ENCODE measurements at places on chromosomes 5 and 9. TPM values are rescaled to one million over a fixed set of nuclear protein-coding genes. Genes with fewer than 3 reads are reported as not detected.
A peak's percentile ranks its signal among the peaks of the same experiment; 100 is the strongest.

MYMK gene
- total RNA-seq: not detected

SPAG8 gene
- total RNA-seq: 0.89 TPM

DOK3 gene
- total RNA-seq: 5.8 TPM

DNA sequence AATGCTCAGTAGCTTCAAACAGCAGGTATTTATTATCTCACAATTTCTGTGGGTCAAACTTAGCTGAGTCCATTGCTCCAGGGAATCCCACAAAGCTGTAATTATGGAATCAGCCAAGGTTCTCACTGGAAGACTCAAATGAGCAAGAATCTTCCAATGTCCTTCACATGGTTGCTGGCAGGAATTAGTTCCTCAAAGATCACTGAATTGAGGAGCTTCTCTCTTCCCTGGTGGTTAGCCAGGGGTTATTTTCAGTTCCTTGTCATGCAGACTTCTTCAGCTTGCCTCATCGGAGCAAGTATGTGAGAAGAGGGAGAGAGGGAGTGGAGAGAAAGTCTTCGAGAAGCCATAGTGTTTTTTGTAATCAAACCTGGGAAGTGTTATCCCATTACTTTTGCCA lies 2331.9 kb downstream of the MAT2B start:
- no peak overlapping the region for H3K4me3 ChIP-seq
- peaks cover 1% of the 10 kb centered on the region for H3K4me1 ChIP-seq
- H3K36me3 ChIP-seq: peaks cover 1% of the 10 kb centered on the region
- H3K27ac ChIP-seq: no peak overlapping the region
- no peak for DNase-seq
- H3K27me3 ChIP-seq: no peaks in the 10 kb centered on the region

GRCh38 chr5:79585116-79585515 lies 27.1 kb upstream of the TENT2 start:
- no peaks in the 10 kb centered on the region for H3K27me3 ChIP-seq
- no peak overlapping the region for H3K4me3 ChIP-seq
- DNase-seq: no peak
- H3K36me3 ChIP-seq: no peaks in the 10 kb centered on the region

GRCh38 chr5:169935762-169936161 lies 44.5 kb downstream of the INSYN2B start:
- no peak overlapping the region for H3K4me3 ChIP-seq
- H3K27me3 ChIP-seq: peaks cover 59% of the 10 kb centered on the region
- no peak overlapping the region for H3K27ac ChIP-seq

- H3K4me3 ChIP-seq: no peak overlapping the region
- DNase-seq: no peak
- H3K4me1 ChIP-seq: no peaks in the 10 kb centered on the region
- no peaks in the 10 kb centered on the region for H3K36me3 ChIP-seq
- H3K27me3 ChIP-seq: peaks cover 12% of the 10 kb centered on the region
Observed at GRCh38 chr5:6840136-6840793, 127.0 kb downstream of the TENT4A start.

BHMT gene
- total RNA-seq: not detected

- H3K27me3 ChIP-seq: peaks cover 12% of the 10 kb centered on the region
- H3K36me3 ChIP-seq: no peaks in the 10 kb centered on the region
- DNase-seq: no peak
- H3K4me3 ChIP-seq: no peak overlapping the region
- H3K4me1 ChIP-seq: peaks cover 9% of the 10 kb centered on the region
- no peak overlapping the region for H3K27ac ChIP-seq
Observed at GRCh38 chr5:174234388-174234787, 188.9 kb downstream of the NSG2 start.

DNA sequence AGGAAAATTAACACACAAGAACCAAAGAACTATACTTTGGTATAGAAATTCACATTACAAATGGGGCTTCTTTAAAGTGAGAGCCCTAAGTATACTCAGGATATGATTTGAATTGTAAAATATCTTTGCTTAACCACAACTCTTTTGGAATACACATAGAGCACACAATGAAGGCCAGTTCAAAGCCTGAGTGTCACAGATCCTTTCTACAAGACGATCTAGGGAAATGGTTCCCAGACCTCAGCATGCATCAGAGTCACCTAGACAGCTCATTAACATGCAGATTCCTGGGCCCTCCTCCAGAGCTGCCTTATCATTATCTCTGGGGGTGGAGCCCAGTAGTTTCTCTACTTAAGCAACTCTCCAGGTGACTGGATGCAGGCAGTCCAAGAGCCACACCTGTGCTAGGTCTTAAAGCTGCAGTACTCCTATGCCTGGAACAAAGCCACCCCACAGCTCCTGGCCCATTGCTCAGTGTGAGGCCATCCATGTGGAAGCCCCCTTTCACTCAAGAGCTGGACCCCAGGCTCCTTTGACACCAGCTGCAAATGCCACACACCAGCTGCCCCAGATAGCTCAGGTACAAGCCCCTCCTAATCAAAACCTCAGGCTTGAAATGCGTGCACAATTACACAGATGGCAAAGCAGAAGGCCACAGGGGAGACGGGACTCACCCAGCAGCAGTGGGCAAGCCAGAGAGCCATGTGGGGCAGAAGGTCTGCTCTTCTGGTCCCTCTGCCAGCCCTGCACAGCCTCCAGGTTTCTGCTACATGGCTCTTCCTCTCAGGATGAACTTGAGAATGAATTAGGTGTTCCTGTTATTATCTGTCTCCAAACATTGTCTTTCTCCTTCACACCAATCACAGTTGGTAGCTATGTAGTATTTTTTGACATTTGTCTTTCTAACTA lies 106.1 kb downstream of the SH3TC2 start:
- H3K4me1 ChIP-seq: peaks cover 6% of the 10 kb centered on the region
- H3K36me3 ChIP-seq: no peaks in the 10 kb centered on the region
- H3K27ac ChIP-seq: no peak overlapping the region

GRCh38 chr9:33923998-33924701 lies 107.2 kb downstream of the UBE2R2 start:
- H3K4me1 ChIP-seq: no peaks in the 10 kb centered on the region
- peaks cover 19% of the 10 kb centered on the region for H3K36me3 ChIP-seq
- H3K27ac ChIP-seq: no peak overlapping the region
- H3K4me3 ChIP-seq: no peak overlapping the region
- H3K27me3 ChIP-seq: no peaks in the 10 kb centered on the region

FBLL1 gene
- 0.95 TPM for total RNA-seq

- H3K27ac ChIP-seq: no peak overlapping the region
- peaks cover 9% of the 10 kb centered on the region for H3K4me1 ChIP-seq
- DNase-seq: no peak
- no peaks in the 10 kb centered on the region for H3K27me3 ChIP-seq
- no peaks in the 10 kb centered on the region for H3K36me3 ChIP-seq
Observed at GRCh38 chr9:98215271-98215670, 22.8 kb upstream of the CORO2A start.

SPINK13 gene
- not detected for total RNA-seq

DNA sequence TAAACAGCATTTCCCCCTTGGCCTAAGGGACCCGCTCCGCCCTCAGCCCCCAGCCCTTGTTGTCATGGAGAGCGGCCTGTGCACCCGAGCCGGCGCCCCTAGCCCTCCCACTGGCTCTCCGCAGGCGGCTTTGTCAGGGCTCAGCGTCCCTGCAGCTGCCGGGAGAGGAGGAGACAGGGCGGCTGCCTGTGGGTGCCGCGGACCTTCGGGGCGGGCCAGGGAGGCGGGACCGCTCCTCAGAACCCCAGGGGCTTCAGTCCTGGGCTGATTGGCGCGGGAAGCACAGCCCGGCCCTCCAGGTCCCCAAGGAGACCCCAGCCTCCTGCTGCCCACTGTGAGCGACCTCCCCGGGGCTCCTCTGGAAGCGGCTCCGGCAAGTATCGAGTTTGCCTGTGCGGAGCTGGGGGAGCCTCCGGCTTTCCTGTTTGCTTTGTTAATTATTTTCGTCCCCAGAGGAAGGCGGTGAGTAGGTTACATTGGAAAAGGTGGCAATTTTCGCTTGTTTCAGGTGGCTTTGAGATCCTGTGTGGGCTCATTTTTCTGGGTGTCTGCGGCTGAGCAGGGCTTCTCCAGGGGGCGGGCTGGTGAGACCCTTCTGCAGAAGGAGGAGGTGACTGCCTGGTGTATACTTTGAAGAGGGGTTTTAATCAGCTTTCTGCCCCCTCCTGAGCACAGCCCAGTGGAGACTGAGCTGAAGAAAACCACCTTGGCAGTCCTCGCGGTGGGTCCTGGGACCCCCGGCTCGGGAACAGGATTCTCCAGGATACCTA lies at the start of gene FGD3:
Gene FGD3 (plus strand): TSS at position 256 of the 770 bp plus-strand sequence. CDS start 28,734 bp downstream, outside the sequence.
- H3K27me3 ChIP-seq: no peaks in the 10 kb centered on the region
- H3K27ac ChIP-seq: peak within 1 kb of the TSS; percentile 50
- no peaks in the 10 kb centered on the region for H3K36me3 ChIP-seq
- peak within 1 kb of the TSS; percentile 88 for H3K4me3 ChIP-seq

- peaks cover 5% of the 10 kb centered on the region for H3K36me3 ChIP-seq
- no peak overlapping the region for H3K27ac ChIP-seq
- H3K4me1 ChIP-seq: peaks cover 44% of the 10 kb centered on the region
- H3K27me3 ChIP-seq: peaks cover 10% of the 10 kb centered on the region
- DNase-seq: no peak
- H3K4me3 ChIP-seq: no peak overlapping the region
Observed at GRCh38 chr5:37569466-37569865, 190.3 kb downstream of the WDR70 start.

DNA sequence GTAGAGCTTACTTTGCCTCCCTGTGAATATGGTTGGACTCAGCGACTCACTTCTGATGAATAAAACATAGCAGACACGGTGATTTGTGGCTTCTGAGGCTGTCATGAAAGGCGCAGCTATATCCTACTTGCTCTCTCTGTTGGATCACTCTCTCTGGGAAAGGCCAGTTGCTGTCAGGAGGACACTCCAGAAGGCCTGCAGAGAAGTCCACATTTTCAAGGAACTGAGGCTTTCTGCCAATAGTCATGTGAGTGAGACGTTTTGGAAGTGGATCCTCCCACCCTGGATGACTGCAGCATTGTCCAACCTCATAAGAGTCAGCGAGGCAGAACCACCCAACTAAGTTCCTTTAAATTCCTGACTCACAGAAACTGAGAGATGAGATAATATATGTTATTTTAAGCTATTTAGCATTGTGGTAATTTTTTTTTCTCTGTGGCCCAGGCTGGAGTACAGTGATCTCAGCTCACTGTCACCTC lies 156.0 kb upstream of the MAST4 start:
- H3K4me3 ChIP-seq: no peak overlapping the region
- H3K27me3 ChIP-seq: no peaks in the 10 kb centered on the region
- peaks cover 40% of the 10 kb centered on the region for H3K4me1 ChIP-seq
- H3K36me3 ChIP-seq: no peaks in the 10 kb centered on the region
- H3K27ac ChIP-seq: peak overlapping the region; percentile 59
- DNase-seq: no peak

- no peak for DNase-seq
- H3K4me1 ChIP-seq: no peaks in the 10 kb centered on the region
- H3K27ac ChIP-seq: no peak overlapping the region
- no peak overlapping the region for H3K4me3 ChIP-seq
- H3K27me3 ChIP-seq: peaks cover 34% of the 10 kb centered on the region
Observed at GRCh38 chr5:173430394-173430793, 102.2 kb upstream of the STC2 start.

C1QTNF3 gene
- 9.8 TPM for total RNA-seq

DNA sequence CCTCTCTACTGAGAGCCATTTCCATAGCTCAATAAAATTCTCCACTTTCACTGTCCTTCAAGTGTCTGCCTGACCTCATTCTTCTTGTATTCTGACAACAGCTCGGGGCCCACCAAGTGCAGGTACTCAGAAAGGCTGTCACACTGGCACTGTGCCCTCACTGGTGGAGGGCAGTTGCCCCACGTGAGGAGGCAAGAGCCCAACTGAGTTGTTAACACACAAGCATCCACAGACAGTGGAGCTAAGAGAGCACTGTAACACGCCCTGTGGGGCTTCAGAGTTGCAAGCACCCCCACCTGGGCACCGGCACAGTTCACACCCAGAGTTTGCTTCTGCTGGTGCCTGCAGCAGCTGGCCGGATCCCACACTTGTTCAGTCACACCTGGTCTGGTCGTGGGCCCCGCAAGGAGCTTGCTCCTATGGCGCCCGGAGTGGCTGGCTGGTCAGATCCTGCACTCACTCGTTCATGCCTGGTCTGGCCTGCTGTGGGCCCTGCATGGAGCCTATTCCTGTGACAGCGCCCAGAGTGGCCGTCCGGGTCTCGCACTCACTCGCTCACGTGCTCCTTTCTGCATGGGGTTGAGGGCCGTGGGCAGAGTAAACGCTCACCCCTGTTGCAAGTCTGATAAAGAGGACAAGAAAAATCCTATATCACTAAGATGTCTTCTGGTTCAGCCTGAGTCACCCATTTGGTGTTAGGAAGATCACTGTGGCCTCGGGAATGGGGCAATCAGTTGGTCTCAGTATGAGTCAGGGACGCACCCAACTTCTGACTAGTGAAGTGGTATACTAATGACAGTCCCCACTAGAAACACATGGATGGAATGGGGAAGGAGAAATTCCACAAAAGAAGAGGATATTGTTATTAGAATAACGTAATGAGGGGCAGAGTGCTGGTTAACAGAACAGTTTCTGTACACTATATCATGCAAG lies 87.0 kb upstream of the CCNH start:
- no peak for DNase-seq
- no peak overlapping the region for H3K4me3 ChIP-seq
- no peaks in the 10 kb centered on the region for H3K27me3 ChIP-seq
- no peak overlapping the region for H3K27ac ChIP-seq
- H3K36me3 ChIP-seq: no peaks in the 10 kb centered on the region
- no peaks in the 10 kb centered on the region for H3K4me1 ChIP-seq

DNA sequence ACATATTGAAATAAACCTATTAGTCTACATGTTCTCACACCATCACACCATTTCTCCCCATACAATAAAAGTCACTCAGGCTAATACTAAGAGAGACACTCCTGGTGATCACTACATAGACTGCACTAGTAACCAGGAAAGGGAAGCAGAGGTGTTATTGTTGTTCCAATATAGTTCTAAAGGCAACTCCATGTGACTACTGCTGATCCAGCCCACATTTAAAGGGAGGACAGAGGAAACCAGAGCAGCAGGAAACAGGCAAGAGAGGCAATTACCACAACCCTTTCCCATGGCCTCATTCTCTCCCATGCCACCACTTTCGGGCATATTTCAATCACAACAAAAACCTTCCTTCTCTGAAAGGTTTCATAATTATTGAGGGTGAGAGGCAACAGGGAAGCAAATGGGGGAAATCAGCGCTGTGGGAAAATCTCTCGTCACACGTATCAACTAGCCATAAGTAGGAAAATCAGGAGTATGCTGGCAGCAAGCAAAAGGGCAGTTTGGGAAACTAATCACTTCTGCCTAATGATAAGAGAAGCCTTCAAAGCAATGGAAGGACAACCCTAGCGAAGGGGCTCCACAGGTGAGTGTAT lies 1.8 kb downstream of the UBAP2 start:
- H3K27ac ChIP-seq: peak overlapping the region; percentile 100
- DNase-seq: no peak
- peaks cover 32% of the 10 kb centered on the region for H3K4me1 ChIP-seq
- H3K36me3 ChIP-seq: peaks cover 6% of the 10 kb centered on the region
- H3K4me3 ChIP-seq: peak overlapping the region; percentile 93

- peaks cover 48% of the 10 kb centered on the region for H3K4me1 ChIP-seq
- peaks cover 5% of the 10 kb centered on the region for H3K36me3 ChIP-seq
- peak overlapping the region; percentile 93 for H3K4me3 ChIP-seq
- peak overlapping the region; percentile 98 for H3K27ac ChIP-seq
- no peak for DNase-seq
Observed at GRCh38 chr5:173328844-173329490, 753 bp upstream of the STC2 start.

HAUS6 gene
- total RNA-seq: 16.1 TPM

- DNase-seq: no peak
- peaks cover 77% of the 10 kb centered on the region for H3K27me3 ChIP-seq
- H3K27ac ChIP-seq: no peak overlapping the region
- no peaks in the 10 kb centered on the region for H3K36me3 ChIP-seq
- peak overlapping the region; percentile 48 for H3K4me3 ChIP-seq
Observed at GRCh38 chr9:38423273-38423972, 831 bp downstream of the IGFBPL1 start.
